ENCODE measurements at places on chromosomes 7 and 10.

DNA sequence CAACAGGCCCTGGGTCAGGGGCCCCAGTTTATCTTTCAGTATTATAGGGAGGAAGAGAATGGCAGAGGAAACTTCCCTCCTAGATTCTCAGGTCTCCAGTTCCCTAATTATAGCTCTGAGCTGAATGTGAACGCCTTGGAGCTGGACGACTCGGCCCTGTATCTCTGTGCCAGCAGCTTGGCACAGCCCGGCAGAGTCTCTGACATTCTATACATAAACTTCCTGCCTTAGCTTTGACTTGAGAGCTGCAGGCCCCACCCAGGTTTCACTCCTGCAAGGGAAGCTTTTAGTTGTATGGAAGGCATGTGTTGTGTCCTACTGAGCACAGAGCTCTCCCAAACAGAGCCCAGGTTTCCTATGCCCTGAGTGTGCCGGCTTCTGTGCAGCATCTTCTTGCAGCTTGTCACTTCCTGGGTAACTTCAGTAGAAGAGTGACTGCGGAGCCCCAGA is 205.6 kb upstream of the PRSS58 start:
- no peak for DNase-seq

- DNase-seq = no peak
Measured at GRCh38 chr10:71990706-71991269, 26.6 kb downstream of the CHST3 start.

GRCh38 chr7:114102131-114102530 is 183.3 kb upstream of the PPP1R3A start:
- DNase-seq = no peak

DNA sequence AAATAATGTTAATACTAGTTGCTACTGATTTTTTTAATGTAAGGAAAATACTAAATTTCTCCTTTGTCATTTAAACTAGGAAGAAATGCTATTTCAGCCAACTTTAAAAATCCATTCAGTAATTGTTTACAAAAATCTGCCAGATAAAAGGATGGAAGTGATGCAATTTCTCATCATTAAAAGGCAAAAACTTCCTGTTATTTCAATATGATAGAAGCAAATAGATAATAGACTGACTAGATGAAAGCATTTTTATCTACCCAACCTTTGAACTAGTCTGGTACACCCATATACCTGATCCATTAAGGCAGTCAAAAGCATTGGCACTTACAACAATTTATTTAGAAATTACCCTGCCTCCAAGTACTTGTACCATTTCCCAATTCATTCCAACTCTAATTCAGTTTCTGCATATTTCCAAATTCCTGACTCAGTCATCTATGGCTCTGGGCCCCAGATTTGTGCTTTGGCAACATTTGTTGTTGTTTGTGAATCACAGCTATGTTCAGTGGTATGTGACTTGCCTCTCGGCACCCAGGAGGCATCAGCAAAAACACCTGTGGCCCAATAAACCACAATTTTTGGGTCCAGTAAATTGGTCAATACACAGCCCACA is 482.6 kb upstream of the SEMA3A start:
- no peak for DNase-seq

GRCh38 chr10:96578633-96579032 is 8.2 kb downstream of the TM9SF3 start:
- DNase-seq = no peak

- no peak for DNase-seq
Measured at GRCh38 chr7:98785929-98786571, 83.8 kb downstream of the TMEM130 start.

GRCh38 chr10:22053048-22053447 is 49.5 kb upstream of the DNAJC1 start:
- DNase-seq = no peak

- DNase-seq = no peak
Measured at GRCh38 chr7:123645516-123645915, 10.2 kb upstream of the LMOD2 start.

DNA sequence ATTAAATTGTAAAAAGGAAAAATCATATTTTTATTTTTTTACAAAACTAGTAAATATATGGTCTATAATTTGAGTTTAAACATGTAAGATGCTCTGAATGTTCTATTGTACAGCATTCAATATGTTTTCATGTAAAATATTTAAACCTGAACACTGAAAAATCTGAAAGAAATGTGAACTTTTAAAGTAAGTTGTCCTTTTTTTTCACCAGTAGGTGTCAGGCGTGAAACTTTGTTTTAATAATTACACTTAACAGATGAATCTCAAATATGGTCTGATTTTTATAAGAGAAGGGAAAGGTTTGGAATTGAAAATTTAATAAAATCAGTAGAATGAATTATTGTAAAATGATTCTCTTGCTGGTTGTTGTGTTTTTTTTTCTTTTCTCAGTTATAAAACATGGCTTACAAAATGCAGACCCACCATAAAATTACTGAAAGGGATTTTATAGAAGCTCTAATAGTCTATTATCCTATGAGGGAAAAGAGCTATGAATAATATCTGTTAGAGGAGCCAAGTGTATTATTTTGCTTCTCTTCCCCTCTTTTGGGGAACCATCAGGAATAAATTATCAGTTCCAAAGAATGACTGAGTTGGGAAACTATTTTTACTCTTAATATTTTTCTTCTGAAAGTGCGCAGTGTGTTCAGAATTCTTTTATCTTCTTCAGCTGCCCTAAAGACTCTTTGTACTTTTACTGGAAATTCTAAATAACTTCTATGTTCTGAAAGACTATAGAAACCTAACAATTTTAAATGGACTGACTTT is 217.7 kb upstream of the FZD1 start:
- DNase-seq = no peak

DNA sequence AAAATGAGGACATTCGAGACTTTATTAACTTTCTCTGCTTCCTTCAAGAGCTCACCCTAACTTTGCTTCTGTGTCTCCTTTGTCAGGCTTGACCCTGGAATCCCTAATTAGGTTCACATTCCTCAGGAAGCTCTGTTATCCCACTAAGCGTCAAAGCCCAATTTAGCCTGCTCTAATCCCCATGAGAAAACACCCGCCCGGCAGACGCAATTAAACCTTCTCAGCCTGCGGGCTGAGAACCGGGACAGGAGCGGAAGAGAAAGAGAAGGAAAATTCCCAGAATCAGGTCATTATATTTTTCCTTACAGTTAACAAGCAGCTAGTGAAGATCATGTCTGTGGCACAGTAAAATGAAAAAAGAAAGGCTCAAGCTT is 93.0 kb downstream of the TNS3 start:
- DNase-seq = peak; percentile 41

DNA sequence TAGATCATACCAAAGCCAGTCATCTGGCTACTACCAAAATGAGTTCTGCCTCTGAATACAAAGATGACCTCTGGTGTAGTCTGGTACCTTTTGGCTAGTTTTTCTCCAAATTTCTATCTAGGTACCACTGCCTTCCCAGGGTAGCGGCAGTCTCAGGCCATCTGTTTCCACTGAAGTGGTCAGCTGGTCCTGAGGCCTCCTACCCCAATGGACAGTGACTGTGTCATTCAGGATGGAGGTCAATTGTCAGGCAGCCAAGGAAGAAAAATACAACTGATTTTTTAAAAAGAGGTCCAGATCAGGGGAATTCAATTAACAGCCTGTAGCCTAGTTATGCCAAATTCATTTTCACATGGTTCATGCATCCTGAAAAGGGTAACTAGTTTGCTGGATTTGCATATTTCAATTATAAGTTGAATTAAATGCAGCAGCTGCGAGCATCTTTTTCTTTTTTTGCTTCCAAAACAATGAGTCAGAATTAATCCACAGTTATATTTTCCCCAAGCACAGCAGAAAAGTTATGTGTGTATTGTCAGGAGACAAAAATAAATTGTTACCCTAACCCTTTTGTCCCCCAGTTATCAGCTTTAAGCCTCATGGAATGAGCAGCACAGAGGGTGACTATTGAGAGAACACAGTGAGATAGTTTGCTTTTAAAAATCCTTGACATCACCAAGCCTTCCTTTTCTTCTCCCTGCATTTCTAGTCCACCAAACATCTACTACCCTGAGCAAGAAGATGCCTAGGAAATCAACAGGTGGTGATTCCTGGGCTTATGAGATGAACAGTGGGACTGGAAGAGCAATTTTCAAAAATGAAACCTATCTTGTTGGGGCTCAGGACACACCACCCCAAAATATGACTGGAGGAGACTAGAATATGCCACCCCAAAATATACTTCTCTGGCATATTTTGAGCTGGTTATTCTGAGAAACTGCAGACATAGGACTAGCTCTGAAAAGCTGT is 27.7 kb downstream of the BCCIP start:
- DNase-seq = no peak

DNA sequence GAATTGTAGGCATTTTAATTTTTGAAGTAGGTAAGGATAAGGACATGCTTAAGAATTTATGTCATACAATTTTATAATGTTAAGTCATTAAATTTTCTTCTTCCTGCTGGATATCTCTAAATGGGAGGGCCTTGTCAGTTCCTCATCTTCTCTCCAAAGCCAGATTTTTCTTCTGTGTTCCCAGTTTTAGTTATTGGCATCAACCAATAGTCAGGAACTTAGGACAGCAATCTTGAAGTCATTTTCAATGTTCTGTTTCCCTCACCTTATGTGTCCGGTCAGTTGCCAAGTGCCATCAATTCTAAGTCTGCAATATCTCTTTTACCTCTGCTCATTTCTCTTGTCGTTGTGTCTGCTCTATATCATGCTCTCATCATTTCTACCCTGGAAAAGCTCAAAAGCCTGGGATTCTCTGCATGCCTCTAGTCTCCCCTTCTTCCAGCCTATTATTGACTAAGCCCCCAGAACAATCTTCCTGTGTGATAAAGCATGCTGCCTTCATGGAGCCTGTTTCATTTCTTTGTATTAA is 145.2 kb downstream of the PPP1R9A start:
- no peak for DNase-seq

DNA sequence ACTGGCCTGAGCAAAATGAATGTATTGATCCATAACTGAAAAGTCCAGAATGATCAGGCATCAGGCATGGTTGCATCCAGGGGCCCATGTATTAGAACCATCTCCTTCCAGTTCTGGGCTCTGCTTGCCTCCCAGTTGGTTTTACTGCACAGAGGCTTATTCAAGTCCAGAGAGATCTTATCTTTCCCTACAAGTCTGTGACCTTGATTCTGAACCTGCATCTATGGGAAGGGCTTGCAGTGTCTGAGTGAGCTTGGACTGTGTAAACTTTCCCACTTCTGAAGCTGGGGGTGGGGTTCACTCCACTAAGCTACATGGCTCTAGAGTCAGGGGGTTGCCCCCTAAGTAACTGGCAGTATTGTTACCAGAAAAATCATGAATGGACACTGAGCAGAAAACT is 136.2 kb downstream of the TCF7L2 start:
- no peak for DNase-seq

DNA sequence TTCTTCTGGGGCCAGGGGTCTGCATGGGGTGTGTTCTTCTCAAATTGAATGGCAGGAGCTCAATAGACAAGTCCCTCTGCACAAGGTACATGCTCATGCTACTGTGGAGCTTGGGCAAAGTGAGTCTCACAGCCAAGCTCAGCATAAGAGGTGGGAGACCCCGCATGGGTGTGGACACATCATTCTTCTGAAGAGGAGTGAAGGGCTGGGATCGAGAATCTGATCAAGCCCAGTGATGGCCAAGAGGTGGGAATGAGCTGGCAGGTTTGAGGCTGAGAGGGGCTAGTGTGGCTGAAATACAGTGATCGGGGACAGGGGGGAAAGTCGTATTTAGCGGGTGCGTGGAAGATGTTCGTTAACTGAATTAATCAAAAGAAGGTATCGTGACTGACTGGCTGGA is 32.6 kb downstream of the CDH23 start:
- no peak for DNase-seq

DNA sequence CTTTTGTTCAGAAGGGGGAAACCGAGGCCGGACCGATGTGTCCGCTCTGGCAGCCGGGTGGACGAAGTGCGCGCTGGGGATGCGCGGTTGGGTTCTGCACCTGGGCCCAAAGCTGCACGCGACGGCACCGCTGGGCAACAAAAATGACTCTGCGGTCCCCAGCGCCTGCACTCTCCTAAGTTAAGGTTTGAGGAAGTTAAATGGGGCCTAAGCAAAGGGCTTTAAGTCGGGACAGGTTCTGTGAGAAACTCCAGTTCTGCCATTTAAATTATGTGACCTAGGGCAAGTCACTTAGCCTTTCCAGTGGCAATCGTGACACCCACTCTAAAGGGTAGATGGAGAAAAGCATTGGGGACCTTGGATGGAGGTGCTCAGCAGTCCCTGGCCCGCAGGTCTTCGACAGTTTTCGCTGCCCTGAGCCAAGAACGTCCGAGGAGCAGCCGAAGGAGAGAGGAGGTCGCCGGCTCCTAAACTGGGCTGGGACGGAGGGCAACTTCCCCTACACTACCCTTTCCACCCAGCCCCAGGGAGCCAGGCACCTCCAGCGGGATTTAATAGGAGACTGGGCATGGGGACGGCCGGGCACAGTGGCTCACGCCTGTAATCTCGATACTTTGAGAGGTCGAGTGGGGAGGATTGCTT is 534 bp upstream of the ACBD5 start:
- no peak for DNase-seq

- peak; percentile 55 for DNase-seq
Measured at GRCh38 chr7:139999516-139999915, 63.2 kb downstream of the PARP12 start.

- DNase-seq = no peak
Measured at GRCh38 chr7:148403466-148403993, 187.0 kb upstream of the C7orf33 start.

GRCh38 chr7:157612009-157612663 is 275.3 kb downstream of the DNAJB6 start:
- DNase-seq = no peak

DNA sequence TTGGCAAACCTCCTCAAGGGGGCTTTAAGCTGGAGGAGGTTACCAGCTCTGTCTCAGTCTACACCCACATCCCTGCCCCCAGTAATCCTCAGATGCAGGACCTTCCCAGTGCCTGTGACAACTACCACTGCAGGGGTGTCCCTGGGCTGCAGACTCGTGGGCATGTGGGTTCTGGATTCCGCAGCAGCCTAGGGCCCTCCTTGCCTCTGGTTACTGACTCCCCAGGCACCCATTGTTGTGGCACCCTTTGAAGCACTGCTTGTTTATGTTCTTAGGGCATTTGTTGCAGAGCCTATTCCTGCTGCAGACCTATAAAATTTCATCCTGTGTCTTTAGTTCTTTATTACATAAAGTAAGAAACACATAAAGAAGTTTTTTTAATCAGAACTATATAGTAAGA is 51.1 kb upstream of the GJD4 start:
- DNase-seq = no peak

DNA sequence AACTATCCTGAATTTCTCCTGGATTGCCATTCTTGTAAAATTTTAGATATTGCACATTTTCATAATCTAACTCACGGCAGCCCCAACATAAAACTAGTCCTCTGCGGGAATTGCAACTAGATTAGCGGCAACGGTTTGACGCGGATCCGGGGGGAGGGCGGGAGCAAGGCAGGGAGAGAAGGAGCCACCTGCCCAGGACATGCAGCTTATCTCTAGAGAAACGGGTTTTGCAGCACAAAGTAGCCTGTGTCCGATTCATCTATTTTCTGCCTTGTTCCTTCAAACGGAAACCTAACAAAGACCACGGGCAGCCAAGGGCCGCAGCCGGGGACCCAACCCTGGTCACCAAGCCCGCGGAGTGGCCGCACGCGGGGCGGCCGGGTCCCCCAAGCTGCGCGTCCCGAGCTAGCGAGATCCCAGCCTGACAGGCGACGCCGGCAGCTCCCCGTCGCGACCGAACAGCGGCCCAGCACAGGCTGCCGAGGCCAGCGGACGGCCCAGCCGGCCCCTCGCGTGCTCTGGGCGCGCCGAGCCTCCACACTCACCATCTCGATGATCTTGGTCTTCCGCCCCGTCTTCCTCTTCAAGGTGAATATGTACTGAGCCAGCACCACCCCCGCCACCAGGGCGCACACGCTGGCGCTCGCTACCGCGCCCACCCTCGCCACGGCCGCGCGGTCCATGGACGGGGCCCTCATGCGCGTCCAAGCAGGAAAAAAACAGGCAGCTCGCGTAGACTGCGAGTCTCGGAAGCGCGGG is at the start of gene NT5C3A:
TSS of gene NT5C3A (minus strand) at position 754 of the 759 bp plus-strand sequence. CDS start at position 683, 71 bp downstream.
- DNase-seq = peak; percentile 57
